Vein endothelial cell (primary cell): ENCODE measurements at places on chromosomes 11 and 22. TPM values are rescaled to one million over a fixed set of nuclear protein-coding genes. Genes with fewer than 3 reads are reported as not detected.

The NLRX1 gene
- total RNA-seq: 17.5 and 22.5 TPM in 2 replicates

The IGSF22 gene
- not detected in 2 replicates for total RNA-seq

The OR5L1 gene
- not detected in 2 replicates for total RNA-seq

The PANX1 gene
- total RNA-seq: 20.3 and 31.9 TPM in 2 replicates

The SULT4A1 gene
- total RNA-seq: 0.29 and 0.98 TPM in 2 replicates

The DUSP18 gene
- total RNA-seq: 19.3 and 24.1 TPM in 2 replicates

The MMP12 gene
- total RNA-seq: not detected in 2 replicates

The FXYD6 gene
- total RNA-seq: 0.33 and 0.67 TPM in 2 replicates

The PHLDA2 gene
- total RNA-seq: 7.2 and 8.8 TPM in 2 replicates

The IGF2 gene
- total RNA-seq: 17.8 and 22.2 TPM in 2 replicates

The SELENOH gene
- 84.6 and 99.4 TPM in 2 replicates for total RNA-seq

The ARHGAP42 gene
- 5.5 and 5.9 TPM in 2 replicates for total RNA-seq
